ENCODE measurements at places on chromosomes 1 and 21.

GRCh38 chr1:9494936-9495758, 44.1 kb upstream of the SLC25A33 start:
- DNase-seq: peak; percentile 13

DNA sequence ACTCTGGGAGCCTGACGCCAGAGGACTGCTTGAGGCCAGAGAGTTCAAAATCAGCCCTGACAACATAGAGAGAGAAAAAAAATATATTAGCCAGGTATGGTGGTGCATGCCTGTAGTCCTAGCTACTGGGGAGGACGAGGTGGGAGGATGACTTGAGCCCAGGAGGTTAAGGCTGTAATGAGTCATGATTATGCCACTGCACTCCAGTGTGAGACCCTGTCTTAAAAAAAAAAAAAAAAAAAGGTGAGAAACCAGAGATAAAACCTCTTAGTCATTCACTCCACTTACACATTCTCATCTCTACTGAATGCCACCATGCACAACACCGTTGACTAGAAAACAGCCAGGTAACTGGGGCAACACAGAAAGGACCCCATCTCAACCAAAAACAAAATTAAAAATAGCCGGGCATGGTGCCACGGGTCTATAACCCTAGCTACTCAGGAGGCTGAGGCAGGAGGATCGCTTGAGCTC, 178.1 kb downstream of the SLC45A1 start:
- no peak for DNase-seq

DNA sequence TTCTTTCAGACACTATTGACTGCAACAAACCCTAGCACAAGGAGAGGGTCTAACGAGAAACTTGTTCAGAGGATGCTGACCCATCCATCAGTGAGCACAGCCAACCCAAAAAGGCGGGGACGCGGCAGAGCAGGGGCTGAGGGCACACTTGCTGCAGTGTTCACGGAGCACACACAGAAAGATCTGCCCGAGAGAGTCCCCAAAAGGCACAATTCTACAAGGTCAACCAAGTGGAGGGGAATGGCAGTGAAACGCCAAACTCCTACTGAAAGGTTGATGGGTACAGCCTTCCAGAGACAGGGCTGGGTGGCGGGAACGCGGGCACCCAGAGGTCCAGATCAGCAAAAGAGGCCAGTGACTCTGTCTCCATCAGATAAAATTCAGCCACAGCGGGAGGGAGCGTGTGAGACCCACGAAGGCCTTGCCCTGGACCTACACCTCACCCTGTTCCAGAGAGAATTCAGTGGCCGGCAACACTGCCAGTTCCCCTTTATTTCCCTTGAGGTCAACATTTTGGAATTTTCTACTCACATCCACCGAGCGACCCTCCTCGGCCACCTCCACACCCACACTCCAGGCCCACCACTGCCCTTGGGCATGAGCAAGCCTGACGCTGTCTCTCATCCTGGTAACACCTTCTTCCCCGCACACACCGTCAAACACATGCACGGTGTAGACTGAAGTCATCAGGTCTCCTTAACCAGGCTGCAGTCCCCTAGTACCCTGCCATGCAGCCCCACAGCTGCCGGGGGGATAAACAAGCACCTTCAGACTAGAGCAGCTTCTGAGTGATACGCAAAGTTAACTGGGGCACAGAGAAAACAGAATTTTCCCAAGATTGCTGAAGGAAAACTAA, 5.5 kb downstream of the GNG4 start:
- no peak for DNase-seq

- no peak for DNase-seq
These were observed 80.9 kb downstream of the TLR5 start for GRCh38 chr1:223062177-223062576.

GRCh38 chr1:65704318-65704717, 88.4 kb upstream of the PDE4B start:
- DNase-seq: no peak

- no peak for DNase-seq
These were observed 68.2 kb downstream of the PSMG1 start for GRCh38 chr21:39114871-39115575.

DNA sequence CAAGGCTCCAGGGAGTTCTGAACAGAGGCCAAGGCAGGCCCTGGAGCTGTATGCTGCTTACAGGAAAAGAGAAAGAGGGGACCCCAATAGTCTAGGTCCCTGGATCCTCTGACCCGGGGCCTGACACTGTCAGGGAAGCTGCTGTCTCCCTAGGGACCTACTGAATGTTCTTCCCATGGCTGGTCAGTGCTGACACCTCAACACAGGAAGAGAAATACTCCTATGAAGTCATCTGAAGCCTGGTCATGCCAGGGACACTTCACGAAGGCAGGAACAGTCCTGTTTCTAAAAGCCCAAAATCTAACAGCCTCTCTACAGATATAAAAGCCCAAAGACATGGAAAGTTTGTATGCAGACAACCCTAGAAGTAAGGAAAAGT, 1.7 kb upstream of the LAD1 start:
- DNase-seq: no peak

- DNase-seq: no peak
These were observed 504.1 kb upstream of the ADGRL2 start for GRCh38 chr1:81296601-81297000.

DNA sequence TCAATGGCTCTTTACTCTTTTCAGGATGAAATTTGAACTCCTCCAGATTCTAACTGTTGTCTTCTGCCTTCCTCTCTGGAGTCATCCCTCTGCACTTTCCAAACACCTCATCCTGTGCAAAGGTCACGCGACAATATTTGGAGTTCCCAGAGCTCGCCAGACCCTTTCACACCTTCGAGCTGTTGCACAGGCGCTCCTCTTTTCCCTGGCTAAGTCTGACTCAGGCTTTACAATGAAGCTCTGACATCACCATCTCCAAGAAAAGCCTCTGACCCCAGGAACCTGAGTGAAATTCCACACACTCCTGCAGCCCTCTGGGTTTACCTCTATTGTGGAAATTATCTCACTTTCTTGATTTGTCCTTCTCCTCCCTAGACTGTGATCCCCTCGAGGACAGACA, 270.3 kb downstream of the RGS7 start:
- DNase-seq: no peak

DNA sequence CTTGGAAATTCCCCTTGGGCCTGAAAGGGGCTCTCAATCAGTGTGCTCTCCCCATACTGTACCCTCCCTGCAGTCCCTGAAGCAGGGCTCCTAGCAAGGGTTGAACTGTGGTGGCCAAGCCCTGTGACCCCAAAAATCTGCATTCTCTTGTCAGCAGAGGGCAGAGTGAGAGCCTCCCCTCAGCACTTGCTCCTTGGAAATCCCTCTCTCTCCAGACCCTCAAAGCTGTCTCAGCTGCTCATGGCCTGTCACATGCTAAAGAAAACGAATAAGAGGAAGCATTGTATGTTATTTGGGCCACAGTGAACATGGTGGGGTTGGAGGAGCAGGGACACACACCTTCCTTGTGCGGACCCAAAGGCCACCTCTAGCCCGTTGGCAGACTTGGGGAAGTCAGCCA, 47.2 kb upstream of the SYNC start:
- no peak for DNase-seq

DNA sequence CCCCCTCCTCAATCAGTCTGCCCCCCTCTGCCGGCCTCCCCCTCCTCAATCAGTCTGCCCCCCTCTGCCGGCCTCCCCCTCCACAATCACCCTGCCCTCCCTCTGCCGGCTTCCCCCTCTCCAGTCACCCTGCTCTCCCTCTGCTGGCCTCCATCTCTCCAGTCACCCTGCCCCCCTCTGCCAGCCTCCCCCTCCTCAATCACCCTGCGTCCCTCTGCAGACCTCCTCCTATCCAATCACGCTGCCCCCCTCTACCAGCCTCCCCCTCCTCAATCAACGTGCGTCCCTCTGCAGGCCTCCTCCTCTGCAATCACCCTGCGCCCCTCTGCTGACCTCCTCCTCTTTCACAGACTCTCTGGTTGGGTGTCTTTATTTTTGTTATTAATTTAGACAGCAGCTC, 11.5 kb upstream of the C1orf198 start:
- DNase-seq: no peak

DNA sequence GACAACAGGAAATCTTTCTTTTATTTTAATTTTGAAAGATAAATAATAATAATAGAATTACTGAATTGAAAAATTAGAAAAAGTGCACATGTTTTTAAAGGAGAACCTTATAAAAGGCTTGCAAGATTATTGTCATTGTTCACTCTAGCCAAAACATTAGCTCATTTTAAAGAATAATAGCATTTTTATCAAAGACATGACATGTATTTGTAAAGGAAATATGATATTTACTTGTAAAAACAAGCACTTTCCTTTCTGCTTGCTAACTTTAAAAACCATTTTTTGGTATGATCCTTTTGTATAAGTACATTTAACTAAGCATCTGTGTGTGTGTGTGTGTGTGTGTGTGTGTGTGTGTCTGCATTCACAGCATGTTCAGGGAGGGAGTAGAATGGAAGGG, 156.3 kb upstream of the C1orf87 start:
- no peak for DNase-seq

DNA sequence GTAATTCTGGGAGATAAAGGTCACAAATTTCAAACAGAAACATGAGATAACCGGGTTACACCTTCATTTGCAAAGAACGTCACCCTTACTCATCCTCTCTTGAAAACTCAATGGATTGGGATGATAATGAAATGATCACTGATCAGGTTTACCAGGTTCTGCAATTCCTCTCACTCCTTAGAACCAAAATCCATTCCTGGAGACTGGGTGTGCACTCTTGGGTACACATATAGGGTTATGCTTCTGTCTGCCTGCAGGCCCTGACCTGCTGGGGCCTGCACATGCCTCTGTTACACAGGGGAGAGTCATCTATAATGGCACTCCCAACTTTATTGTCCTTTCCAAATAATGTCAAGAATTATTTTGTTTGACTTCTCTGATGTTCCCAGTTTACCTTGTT, 8.3 kb downstream of the SUSD4 start:
- DNase-seq: no peak

GRCh38 chr1:181113059-181113641, 24.6 kb downstream of the IER5 start:
- DNase-seq: no peak

DNA sequence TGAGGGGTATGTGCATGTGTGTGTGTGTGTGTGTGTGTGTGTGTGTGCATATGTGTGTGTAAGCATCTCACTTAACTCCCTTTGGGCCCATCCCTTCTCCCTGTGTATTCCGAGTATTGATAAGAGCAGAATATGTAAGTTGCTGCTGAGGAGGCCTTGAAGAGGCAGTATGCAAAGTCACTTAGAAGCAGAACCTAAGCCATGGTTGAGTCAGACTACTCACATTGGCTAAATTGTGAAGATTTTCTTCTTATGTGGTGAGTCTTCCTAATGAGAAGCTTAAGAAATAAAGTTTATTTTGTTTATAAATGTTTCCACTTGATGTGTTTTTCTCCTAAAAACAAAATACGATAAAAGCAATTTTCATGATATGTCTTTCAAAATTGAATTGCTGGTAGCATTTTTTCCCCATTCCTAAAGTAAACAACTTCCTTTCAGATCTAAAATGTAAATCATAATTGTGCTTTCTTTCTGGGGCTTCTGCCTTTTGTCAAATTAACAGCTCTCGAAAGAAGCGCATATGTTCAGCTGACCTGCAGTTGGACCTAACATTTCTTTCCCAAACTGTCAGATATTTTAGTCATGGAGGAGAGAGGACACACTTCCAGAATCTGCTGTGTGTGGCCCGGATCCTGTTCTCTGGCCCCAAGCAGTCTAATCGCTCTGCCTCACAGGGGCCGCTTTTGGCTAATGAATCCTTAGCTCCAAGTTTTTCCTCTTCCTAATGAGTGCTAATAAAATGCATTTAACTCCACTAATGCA, 284.0 kb downstream of the DUSP10 start:
- DNase-seq: no peak

GRCh38 chr1:63774617-63775417, 1.0 kb downstream of the ROR1 start:
- DNase-seq: no peak

- no peak for DNase-seq
These were observed 4.9 kb downstream of the MACO1 start for GRCh38 chr1:25435397-25436108.

GRCh38 chr1:45621895-45622523, 1.8 kb downstream of the CCDC17 start:
- no peak for DNase-seq

GRCh38 chr1:199508072-199508471, 519.4 kb upstream of the NR5A2 start:
- DNase-seq: no peak

GRCh38 chr1:227459326-227459841, 104.0 kb upstream of the ZNF678 start:
- no peak for DNase-seq

- DNase-seq: no peak
These were observed 84.2 kb downstream of the SPSB1 start for GRCh38 chr1:9376886-9377333.

GRCh38 chr1:221669441-221669840, 72.4 kb downstream of the DUSP10 start:
- DNase-seq: peak; percentile 16

DNA sequence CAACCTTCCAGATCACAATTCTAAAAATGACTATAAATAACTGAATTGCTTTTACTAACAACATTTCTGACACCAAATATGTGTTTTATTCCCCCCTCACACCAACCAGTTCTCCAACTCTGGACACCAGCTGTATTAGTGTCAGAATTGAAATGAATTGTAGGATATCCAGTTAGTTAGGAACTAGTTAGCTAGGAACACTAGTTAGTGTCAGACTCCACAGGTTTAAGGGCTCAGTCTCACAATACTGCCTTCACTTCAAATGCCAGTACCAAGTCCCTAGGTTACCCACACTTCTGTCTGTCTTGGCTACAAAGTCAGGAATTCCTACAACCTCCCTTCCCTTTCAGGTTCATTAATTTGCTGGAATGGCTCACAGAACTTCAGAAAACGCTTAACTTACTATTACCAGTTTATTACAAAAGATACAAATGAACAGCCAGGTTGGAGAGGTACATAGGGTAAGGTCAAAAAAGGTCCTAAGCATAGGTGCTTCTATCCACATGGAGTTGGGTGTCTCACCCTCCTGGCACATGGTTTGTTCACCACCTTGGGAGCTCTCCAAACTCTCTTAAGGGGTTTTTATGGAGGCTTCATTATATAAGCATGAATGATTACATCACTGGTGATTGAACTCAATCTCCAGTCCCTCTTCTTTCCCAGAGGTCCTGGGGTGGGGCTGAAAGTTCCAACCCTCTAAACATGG, 4.2 kb downstream of the STXBP3 start:
- no peak for DNase-seq

DNA sequence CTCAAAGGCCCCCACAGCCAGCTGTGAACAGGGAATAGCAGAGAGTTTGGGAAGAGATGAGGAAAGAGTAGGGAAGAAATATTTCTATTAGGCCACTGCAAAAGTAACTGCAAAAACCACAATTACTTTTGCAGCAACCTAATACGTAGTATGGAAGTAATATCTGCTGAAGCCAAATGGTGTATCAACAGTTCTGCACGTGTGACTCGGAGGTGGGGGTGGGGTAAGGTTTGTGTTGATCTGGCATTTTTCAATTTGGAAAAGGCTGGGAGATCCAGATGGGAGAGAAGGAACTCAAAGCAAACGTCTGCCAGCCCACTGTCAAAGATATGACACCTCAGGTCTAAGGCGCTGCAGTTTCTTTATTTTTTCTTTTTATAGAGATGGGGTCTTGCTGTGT, 11.1 kb upstream of the ZNF436 start:
- no peak for DNase-seq

Data from NCI-H774 (cell line).